Stomach (tissue), 19 donors: ENCODE measurements at places on chromosomes 6 and 20.
A peak's percentile ranks its signal among the peaks of the same experiment; 100 is the strongest.

DNA sequence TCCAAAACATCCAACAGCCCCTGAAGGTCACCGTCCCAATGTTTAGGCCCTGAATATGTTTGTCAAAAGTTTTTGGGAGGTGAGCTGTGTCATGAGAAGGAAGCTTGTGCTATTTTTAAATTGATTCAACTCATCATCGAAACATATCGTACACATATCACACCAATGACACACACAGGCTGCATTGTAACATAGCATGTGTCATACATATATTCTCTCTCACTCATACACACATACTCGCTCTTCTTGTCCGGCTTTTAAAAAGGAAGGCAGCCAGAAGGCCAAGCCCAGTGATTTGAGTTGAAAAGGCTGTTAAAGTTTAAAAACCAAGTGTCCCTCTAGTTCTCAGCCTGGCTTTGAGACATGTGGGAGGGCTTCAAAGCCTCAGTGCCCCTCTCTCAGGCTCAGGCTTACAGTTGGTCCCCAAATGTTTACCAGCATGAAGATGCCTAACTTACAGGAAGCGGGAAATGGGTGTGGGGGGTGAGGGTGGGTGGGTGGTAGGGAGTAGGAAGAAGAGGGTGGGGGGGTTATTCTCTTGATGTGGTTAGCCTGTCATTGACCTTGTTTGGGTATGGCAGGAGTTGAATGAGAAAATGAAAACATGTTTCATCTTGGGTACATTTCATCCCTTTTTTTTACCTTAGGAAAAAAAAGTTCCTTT is 3.3 kb upstream of the PRDM1 start:
- no peak for DNase-seq

DNA sequence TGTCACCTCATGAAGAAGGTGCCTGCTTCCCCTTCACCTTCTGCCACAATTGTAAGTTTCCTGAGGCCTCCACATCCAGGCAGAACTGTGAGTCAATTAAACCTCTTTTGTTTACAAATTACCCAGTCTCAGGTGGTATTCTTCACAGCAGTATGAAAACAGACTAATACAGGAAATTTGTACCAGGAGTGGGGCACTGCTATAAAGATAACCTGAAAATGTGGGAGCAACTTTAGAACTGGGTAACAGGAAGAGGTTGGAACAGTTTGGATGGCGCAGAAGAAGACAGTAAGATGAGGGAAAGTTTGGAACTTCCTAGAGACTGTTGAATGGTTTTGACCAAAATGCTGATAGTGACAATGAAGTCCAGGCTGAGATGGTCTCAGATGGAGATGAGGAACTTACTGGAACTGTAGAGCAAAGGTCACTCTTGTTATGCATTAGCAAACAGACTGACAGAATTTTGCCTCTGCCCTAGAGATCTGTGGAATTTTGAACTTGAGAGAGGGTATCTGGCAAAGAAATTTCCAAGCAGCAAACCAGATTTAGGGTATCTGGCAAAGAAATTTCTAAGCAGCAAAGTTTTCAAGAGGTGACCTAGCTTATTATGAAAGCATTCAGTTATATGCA is 23.5 kb upstream of the COL21A1 start:
- no peak for DNase-seq

DNA sequence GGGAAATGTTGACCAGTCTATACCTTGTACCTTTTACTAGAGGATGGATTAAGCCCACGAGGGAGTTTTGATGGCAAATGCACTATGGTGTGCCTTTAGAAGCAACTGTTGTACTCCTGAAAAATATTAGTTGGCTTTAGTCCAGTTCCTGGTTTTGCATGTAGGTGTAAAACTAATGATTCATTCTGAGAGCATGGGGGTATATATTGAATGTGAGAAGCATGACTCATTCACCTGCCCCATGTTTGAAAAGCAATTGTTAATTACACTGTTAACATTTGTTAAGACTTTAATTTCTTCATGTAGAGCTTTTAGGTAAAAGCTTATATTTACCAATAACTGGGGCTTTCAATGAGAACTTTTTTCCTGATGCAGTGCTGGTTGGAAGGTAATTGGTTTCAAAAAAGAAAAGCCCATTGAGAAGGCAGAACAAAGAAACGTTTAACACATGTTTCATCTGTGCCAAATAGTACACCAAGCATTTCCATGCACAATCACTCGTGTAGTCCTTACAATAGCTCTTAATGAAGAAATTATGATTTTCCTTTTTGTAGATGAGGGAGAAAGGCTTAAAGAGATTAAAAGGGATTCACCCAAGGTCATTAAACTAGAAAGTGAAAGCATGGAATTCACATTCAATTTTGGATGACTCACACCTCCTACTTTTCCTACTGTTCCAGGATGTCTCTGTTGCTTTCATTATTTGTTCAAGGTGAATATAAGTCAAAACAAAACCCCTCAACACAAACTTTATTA is 134.1 kb downstream of the CCDC170 start:
- DNase-seq = peak; percentile 46

DNA sequence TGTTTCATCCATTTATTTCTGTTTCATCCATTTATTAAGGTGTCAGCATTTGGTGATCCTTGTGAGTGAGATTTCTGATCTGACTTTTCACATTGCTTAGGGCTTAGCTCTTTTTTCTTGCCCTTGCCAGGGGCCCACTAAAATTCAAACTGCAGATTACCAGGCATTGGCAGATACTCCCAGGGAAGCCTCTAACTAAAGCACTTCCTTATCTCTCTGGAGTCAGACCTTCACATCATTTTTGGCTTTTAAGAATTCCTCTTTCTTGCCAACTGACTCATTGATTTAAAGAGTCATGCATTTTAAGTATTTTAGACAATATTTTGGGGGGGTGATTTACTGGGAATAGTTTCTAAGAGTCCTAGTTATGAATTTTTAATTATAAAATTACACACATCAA is 2.6 kb upstream of the WFDC8 start:
- DNase-seq = no peak

- DNase-seq = peak; percentile 46
Measured at GRCh38 chr6:52612336-52613054, 35.6 kb upstream of the TRAM2 start.

DNA sequence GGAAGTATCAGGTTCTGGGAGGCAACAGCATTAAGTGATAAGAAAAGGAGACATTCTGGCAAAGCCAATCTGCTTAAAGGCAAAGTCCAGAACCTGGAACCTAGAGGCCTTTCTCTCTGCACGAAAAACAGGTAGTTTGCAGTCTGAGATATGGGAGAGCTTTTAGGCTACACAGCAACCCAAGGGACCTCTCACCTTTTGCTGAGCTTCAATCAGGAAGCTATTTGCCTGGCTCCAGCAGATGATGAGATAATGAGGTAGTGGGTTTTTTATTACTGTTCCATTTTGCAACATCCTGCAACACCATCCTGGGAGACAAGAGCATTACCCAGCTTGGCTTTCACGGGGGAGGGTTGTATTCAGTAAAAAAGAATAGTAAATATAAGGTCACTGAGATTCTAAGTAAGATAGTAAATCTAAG is 143.1 kb downstream of the ADGRG6 start:
- DNase-seq = no peak

- no peak for DNase-seq
Measured at GRCh38 chr6:16765235-16765634, 4.0 kb upstream of the ATXN1 start.
